SW 1271 (cell line): ENCODE measurements at places on chromosomes 1 and 21.
A peak's percentile ranks its signal among the peaks of the same experiment; 100 is the strongest.

DNA sequence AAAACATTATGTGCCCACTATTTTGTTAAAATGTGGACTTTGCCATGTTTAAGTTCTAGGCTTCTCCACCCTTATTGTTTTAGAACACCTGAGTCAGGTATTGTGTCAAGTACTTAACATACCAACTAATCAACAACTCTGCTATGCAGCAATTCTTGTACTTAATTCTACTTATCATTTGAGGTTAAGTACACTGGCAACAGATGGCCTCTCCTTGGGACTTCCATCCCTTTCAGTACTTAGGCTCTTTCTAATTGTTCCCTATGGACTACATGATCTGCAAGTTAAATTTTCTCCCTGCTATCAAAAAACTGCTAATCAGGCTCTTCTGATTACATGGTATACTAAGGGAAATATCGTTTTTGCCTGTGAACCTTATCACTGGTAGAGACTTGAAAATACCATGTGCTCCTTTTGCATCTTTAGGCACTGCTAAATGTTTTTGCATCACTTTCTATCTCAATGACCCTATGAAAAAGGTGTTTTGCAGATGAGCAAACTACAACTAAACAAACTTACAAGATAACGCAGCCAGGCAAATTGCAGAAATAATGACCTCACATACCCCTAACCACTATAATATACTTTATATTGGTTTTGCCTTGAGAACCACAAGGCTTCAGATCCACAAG, 18.9 kb downstream of the SFPQ start:
- DNase-seq, result no peak

DNA sequence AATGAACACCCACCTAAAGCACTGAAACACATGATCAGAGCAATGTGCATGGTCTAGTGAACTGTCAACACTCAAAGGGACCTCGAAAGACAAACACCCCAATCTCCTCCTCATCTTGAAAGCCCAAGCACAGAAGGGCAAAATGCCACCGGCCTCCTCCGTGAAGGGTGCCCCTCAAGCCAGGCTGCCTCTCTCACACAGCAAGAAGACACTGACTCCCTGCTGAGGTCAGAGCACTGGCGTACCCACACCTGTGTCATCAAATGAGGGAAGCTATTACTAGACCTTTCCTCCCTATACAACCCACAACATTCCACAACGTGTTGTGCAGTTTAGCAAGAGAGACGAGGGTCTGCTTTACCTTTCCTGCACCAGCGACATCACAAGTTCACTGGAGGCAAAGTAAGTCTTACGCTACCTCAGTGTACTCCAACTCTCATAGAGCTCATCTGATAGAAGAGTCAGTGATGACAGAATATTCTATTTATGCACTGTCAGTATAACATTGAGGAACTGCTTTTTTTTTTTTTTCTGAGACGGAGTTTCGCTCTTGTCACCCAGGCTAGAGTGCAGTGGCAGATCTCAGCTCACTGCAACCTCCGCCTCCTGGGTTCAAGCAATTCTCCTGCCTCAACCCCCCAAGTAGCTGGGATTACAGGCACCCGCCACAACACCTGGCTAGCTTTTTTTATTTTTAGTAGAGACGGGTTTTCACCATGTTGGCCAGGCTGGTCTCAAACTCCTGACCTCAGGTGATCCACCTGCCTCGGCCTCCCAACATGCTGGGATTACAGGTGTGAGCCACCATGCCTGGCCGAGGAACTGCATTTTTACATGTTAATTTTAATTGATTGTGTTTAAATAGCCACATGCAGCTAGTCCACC, 3.3 kb downstream of the SH3BP5L start:
- DNase-seq, result no peak

DNA sequence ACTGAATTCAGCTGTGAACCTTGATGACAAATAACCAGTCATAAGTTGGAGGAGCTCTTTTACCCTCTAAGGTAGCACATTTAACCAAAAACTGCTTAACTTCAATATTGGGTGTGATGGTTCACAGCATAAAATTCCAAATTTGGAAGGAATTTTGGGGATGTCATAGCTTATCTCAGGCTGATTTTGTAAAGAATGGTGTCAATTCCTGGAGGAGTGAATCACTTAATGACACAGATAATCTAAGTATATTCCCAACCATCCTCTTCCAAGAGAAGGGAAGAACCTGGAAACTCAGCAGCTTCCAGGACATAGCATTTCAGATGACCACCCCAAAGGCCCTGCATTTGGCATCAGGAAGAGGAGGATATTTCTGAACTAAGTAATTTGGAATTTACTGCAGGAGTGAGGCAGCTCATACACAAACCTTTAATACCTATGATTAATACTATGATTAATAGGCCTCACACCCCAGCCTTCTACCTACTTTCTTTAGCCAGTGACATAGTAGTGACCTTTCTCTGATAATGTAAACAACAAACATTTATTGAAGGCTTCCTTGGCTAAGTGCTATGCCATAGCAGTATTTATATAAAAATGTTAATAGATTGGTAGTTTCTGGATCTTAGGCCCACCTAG, 14.5 kb downstream of the GLUL start:
- DNase-seq, result no peak

- peak; percentile 22 for DNase-seq
Measured at GRCh38 chr1:16120407-16120806, 35.5 kb downstream of the EPHA2 start.

GRCh38 chr21:26107429-26107828, 63.1 kb downstream of the APP start:
- DNase-seq, result no peak

DNA sequence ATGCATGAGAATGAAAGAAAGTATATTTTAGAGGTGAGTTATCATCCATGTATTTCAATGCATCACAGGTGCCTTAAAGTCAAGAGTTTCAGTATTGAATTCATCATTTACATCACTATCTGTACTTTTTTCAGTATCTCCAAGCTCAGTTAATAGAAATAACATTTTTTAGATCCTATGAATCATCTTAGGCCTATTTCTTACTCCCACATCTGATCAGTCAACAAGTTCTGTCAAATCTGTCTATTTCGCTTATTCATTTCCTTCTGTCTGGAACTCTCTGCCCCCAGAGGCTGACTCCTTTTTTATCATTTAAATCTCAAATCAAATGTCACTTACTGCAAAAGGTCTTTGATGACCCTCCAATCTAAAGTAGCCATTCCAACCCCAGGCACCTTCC, 295.2 kb downstream of the LRRC7 start:
- no peak for DNase-seq

- DNase-seq, result no peak
Measured at GRCh38 chr1:2554621-2555387, 1.4 kb upstream of the TNFRSF14 start.

GRCh38 chr1:38114241-38115026, 67.8 kb upstream of the POU3F1 start:
- DNase-seq, result no peak

DNA sequence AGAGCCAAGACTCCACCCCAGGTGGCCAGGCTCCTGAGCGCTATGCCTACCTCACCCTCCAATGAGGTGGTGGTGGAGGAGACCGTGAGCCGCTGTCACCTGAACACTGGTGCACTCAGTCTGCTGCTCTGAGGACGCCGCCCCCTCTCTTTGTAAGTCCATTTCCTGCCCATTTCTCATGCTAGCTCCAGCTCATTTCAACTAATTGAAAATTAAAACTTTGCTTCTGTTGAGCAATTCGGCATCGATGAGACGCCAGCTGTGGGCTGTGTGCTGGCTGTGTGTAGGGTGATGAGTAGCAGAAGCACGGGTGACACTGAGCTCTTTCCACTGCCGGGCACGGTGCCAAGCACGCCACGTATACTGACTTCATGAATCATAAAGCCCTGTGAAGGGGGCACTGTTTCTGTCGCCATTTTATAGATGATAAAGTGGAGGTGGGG, 11.2 kb downstream of the TNFRSF1B start:
- no peak for DNase-seq

- no peak for DNase-seq
Measured at GRCh38 chr1:79398501-79398900, 392.0 kb upstream of the ADGRL4 start.

DNA sequence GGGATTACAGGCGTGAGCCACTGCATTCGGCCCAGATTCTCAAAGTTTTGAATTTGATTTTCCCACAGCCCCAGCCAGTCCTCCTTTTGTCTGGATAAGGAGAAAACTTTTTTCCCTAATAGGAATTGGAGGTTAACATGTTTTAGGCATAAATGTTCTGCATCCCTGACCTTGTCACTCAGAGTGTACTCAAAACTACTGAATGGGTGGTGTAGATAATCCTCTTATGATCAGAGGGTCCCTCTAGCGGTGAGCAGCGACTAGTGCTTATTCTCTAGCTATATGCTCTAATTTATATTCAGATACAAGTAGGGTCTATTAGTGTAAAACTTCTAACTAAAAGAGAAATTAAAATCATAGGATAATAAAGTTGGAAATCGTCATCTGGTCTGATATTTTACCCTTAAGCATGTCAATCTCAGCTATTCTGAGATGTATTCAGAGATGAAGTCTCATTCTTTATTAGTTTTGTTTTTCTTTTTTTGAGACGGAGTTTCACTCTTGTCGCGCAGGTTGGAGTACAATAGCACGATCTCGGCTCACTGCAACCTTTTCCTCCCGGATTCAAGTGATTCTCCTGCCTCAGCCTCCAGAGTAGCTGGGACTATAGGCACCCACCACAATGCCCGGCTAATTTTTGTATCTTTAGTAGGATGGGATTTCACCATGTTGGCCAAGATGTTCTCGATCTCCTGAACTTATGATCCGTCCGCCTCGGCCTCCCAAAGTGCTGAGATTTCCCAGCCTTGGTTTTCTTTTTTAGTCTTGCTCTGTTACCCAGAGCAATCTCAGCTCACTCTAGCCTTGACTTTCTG, 2.7 kb upstream of the PSMD4 start:
- peak; percentile 82 for DNase-seq

DNA sequence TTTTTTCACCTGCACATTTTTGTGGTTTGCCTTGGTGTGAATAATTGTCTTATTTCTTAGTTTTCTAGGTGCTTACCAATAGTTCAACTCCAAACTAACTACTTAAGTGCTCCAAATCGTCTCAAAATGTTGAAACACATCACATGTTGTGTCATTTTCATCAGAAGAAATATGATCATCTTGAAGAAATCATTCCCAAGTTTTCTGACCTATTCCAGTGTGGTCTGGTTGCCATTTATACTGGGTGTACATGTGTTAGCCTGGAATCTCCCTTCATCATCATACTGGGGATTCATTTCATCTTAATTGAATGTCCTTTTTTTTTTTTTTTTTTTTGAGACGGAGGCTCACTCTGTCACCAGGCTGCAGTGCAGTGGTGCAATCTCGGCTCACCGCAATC, 67.0 kb downstream of the EIF2B3 start:
- DNase-seq, result no peak

GRCh38 chr1:235831148-235831547, 35.6 kb downstream of the LYST start:
- no peak for DNase-seq

DNA sequence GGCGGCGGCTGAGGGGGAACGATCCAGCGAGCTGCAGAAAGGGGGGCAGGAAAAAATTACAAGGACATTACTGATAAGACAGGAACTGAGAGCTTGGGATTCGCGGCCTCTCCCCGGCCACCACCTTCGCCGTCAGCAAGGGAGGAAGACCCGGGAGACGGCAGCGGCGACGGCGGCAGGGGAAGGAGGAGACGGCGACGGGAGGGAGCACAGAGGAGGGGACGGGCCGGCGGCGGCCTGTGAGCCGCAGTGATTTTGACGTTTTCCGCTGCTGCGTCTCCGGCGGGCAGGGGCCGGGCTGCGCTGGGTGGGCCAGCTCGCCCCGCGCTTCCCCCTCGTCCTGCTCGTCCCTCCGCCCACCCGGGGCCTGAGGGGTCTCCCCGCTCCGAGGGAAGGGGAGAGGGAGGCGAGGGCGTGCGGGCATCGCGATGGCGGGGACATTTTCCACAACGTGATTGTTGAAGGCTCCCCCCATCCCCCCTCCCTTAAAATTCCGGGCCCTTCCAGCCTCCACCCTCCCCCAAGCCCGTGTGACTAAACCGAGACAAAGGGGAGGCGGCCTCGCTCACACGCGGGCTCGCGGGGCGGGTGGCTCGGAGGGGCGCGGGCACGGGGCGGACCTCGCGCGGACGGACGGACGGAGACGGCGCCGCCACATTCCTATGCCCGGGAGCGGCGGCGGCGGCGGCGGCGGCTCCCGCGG, 407 bp downstream of the CAMSAP2 start:
- DNase-seq, result peak; percentile 21

DNA sequence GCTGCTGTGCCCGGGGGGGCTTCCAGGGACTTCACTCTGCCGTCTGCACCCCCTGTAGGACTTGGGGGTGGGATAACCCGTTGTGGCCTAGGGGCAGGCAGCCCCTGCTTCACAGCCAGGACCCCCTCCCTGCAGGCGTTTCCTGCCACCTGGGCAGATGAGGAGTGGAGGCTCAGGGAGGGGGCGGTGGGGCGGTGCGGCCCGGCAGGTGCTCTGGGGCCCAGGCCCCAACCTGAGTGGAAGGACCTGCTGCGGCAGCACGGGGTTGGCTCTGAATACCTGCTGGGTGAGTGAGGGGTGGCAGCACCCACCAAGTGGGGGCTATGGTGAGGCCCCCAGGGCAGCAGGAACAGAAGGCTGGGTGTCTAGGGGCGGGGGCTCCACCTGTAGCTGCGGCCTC, 78.6 kb upstream of the TTC34 start:
- no peak for DNase-seq

DNA sequence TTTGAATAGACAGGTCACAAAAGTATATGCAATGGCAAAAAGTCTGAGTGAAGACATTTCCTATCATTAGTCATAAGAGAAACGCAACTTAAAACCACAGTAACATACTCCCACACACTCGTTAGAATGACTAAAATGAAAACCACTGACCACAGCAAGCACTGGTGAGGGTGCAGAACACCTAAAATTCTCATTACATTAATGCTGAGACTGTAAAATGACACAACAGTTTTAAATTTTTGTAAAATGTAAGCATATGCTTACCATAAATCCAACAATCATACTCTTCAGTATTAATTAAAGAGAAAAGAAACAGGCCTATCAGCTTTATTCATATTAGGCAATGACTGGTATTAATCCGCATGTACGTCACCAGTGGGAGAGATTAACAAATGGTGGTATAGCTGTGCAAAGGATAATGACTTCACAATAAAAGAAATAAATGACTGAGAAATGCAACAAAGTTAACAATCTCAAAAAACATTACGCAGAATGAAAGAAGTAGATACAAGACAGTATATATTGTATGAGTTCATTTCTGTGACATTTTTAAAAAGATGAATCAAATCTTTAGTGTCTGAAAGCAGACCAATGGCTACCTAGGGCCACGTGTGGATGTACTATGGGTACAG, 253.5 kb downstream of the AKT3 start:
- no peak for DNase-seq

DNA sequence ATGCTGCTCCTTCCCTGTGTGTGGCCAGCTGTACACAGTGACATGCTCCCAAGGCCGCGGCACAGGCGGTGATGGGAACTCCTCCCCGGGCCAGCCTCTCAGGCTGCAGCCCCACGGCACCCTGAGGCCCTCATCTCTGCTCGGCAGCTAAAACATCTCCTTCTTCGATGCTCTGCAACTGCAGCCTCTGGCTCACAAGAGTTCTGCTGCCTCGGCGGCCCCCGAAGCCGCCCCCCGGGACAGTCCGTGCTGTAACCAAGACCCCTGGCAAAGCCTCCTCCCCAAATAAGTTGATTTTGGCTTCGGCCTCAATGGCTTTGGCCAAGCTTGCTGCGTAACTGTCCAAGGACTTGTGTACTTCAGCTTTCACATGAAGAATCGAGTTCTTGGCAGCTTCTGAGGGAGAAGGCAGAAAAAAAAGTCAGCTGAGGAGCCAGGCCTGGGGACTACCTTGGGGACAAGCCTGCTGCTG, 51.3 kb downstream of the GPR161 start:
- DNase-seq, result no peak

GRCh38 chr1:243421784-243422183, 165.9 kb downstream of the SDCCAG8 start:
- no peak for DNase-seq

- no peak for DNase-seq
Measured at GRCh38 chr21:42570362-42570761, 56.7 kb downstream of the SLC37A1 start.
